Kidney glomerular epithelial cell (primary cell): ENCODE measurements at places on chromosomes 7 and 10.

DNA sequence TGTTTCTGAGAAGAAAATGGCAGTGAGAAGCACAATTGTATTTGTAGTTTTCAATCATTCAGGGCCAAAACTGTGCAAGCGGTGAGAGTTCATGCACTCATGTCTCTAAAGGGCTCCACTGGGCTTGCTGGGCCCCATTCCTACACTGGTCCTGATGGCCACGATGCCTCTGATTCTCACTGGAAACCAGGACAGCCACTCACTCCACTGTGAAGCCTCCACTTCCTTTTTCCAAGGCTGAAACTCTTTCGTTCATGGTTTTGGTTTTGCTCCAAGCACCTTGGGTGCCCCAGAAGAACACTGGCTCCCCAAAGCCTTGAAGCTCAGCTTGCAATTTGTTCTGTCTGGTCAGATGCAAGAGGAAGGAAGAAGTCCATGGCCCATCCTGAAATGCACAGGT, 390.0 kb upstream of the MKI67 start:
- no peak for DNase-seq

GRCh38 chr7:28474282-28474638, 61.9 kb downstream of the CREB5 start:
- peak; percentile 60 for DNase-seq

DNA sequence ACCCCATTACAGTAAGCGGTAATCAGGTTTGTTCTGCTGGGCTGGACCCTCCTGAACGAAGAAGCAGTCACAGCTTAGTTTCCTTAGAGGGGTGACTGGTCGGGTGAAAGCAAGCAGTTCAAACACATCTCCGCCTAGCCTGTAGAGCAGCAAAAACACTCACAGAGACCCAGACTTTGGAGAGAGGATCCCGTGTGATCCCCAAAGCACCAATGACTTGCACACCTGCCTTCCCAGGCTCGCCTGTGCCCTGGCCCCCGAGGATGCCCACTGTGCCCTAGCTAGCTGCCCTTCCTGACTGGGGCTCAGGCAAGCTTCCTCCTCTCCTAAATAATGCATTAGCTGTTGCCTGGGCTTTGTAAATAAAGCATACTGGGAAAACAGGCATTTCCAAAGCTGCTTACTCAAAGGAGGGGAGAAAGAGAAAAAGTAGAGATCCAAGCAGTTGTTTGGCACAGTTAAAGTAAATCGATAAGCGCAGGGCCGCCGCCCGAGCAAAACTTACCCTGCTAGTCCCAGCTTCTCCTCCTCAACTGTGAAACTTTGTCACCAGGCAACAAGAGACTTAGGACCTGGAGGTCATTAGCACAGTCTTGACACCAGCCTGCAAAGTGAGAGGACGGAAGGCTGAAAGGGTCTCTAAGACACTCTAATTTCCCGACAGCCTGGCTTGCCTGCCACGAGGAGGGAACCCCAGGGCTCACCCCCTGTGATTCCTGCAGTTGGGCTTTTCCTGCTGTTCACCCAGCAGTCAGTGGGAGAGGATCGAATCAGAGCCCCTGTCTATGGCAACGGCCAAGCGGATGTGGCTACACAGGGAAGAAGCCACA, 4.8 kb downstream of the LRRC18 start:
- DNase-seq = no peak

GRCh38 chr10:62614389-62615157, 189.9 kb upstream of the ADO start:
- DNase-seq = peak; percentile 18

- no peak for DNase-seq
Measured at GRCh38 chr7:154380771-154381170, 328.6 kb downstream of the DPP6 start.

DNA sequence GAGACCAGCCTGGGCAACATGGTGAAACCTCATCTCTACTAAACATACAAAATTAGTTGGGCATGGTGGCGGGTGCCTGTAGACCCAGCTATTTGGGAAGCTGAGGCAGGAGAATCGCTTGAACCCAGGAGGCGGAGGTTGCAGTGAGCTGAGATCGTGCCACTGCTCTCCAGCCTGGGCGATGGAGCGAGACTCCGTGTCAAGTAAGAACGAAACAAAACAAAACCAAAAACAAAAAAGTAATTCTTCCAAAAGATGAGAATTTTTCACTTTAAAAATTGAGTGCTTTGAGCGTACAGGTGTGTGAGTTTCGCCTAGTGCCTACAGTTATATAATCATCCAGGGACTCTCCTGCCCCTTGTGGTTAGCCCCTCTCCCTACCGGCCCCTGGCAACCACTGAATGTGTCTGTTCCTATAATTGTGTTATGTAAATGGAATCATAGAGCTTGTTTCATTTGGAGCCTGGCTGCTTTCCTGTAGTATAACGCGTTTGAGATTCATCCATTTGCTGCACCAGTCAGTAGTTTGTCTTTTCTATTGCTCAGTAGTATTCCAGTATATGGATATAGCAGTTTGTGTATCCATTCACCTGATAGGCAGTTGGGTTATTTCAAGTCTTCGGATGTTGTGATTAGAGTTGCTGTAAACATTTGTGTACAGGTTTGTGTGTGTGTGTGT, 80.0 kb downstream of the RBM33 start:
- no peak for DNase-seq

- DNase-seq = no peak
Measured at GRCh38 chr7:5457245-5457735, 33.7 kb upstream of the TNRC18 start.

DNA sequence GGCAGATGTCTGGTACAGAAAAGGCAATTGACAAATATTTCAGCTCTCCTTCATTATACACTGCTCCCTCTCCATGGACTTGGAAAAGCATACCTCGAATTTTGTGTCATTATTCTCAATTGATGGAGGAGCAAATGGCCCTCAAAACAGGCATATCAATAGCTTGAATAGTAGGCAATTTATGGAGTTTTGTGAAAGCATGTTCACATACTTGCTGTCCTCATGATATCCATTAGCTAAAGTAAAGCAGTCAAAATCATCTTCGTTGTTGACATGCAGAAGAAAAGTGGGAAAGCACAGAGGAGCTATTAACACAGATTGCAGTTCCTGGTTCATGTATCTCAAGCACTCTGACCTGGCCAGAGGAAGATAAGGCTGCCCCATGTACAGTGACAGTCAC, 472.8 kb downstream of the CCSER2 start:
- no peak for DNase-seq

- no peak for DNase-seq
Measured at GRCh38 chr7:41787651-41788350, 84.9 kb upstream of the INHBA start.

- DNase-seq = peak; percentile 64
Measured at GRCh38 chr10:103481974-103482531, 3.0 kb upstream of the CALHM3 start.

- no peak for DNase-seq
Measured at GRCh38 chr10:52855546-52856325, 83.2 kb upstream of the MBL2 start.

- no peak for DNase-seq
Measured at GRCh38 chr10:36333446-36333845, 691.4 kb upstream of the FZD8 start.

DNA sequence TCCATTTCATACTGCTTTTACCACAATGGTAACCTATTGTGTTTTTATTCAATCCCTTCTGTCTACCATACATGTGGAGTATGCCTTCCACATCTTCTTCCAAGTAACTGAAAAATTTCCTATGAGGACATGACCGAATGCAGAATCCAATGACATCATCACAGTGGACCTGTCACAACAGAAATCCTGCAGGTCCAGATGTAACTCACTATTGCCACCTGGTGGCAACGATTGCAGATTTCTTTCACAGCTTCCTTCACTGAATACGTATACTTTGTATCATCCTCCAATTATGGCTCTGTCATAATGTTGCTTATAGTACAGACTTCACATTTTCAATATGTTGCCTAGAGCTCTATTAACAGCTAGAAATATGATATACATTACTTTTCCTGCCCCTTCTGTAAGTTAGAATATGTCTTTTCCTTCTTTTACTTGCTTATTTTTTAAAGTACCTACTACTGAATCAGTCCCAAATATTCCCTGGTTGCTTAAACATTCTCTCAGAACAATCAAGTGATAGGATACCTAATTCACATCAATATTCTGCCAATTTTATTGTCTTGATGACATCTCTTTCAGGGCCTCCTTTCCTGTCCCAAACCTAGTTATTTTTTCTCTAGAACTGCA, 45.4 kb downstream of the SLC13A1 start:
- DNase-seq = peak; percentile 93

GRCh38 chr10:114252883-114253282, 13.8 kb downstream of the VWA2 start:
- no peak for DNase-seq

DNA sequence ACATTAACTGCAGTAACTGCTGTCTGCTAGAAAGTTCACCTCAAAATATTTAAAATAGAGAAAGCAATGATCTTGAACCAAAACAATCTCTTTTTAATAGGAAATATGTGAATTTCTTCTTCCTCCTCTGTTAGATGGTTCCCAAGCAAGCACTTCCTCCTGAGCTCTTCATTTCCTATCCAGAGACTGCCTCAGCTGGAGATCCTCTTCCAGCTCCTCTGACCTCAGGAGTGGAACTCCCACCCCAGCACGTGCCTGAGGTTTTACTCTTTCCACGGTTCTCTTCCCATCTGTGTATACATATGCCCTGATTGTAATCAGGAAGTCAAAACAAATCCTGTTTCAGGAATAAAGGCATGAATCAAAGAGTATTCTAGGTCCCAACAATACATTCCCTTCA, 5.6 kb downstream of the DENND11 start:
- DNase-seq = no peak

- no peak for DNase-seq
Measured at GRCh38 chr10:42975005-42975493, 101.8 kb upstream of the RET start.

DNA sequence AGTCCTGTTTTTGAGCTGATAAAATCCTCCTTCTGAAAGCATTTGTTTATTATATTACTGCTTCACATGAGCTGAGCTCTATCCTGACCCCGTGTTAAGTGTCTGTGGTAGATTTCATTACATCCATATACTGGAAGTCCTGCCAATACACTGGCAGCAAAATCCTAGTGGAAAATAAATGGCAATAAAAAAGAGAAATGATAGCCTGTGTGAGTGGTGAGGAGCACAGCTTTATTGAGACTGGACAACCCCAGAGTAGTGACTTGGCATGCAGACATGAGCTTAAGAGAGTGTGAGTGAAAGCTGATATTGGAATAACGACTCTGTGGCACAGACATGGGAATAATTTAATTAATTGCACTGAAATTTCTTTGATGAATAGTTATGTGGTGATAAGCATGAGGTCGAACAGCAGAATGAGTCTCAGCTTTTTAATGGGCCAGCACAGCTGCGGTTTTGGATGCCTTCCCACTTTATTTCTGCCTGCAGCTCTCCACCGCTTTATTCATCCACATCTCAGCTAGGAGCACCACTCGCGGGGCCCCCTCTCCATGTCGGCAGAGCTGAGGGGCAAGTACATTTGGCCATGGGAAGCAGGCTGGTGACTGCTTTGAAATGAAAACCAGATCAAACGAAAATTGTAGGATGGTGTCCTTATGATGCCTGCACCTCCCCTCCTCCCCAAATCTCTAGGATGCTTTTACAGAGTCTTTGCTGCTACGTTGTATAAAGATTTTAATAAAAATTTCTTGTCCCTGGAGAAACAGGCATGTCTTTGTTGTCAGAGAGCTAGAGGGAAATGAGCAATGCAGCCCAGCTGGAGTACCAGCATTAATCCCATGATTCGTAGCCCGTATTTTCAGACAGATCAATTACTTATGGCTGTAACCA, 494.3 kb downstream of the AUTS2 start:
- no peak for DNase-seq

DNA sequence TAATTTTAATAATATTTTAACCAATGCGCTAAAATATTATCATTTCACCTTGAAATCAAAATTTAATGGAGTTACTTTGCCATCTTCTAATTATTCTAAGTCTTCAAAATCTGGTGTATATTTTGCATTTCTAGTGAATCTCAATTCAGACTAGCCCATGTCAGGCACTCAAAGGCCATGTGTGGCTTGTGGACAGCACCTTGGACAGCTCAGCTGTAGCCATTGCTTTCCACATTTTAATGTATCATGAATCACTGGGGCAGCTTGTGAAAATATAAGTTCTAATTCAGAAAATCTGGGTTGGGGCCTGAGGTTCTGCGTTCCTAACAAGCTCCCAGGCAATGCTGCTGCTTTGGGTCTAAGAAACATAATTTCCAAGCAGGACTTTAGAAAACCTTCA, 57.2 kb downstream of the MGAM2 start:
- DNase-seq = peak; percentile 14

DNA sequence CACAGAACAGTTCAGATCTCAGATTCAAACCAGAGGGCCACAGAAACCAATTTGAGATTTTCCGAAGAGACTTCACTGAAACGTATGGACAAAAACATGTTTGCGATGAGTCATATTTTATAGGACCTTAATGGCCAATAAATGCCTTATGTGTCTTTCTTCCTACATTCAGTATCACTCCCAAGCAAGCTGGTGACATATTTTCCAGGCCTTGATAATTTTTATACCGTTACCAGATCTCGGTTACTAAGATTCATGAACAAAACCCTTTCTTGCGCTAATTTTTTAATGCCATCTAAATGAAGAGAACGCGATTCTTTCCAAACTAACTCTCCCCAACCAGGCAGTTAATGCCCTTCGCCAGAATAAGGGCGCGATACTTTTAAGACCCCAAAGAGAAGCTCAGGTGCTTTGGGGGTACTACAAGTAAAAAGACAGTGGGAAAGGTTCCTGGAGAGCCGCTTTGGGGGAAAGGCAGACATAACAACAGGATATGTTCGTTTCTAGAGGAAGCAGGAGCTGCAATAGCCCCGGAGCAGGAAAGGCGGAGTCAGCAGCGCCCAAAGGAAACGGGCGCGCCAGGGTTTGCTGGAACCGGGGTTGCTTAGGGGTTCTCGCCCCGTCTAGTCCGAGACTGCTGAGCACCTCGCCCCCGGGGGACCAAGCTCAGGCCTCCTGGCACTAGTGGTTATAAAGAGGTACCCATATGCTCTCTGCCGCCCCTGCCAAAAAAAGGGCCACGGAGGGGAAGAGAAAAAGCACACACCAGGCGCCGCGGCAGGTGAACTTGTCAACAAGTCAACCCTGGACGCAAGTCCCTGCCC, 884 bp downstream of the ICA1 start:
- DNase-seq = peak; percentile 40
